ENCODE measurements at places on chromosomes 12 and 14. TPM values are rescaled to one million over a fixed set of nuclear protein-coding genes. Genes with fewer than 3 reads are reported as not detected.

LUM gene
- 49.0 TPM for total RNA-seq

GLIPR1L2 gene
- total RNA-seq: 3.4 TPM

ANKRD33 gene
- 0.64 TPM for total RNA-seq

OASL gene
- 0.70 TPM for total RNA-seq

FAM90A1 gene
- total RNA-seq: 0.18 TPM

PLA2G1B gene
- not detected for total RNA-seq

MYL2 gene
- 8.3 TPM for total RNA-seq

RNASE7 gene
- total RNA-seq: 0.18 TPM

Data from metanephros (tissue), 2 donors.